Right renal pelvis (tissue), 4 donors: ENCODE measurements at places on chromosomes 1 and 21. TPM values are rescaled to one million over a fixed set of nuclear protein-coding genes. Genes with fewer than 3 reads are reported as not detected.

Gene RNU1-4
- polyA plus RNA-seq: not detected

GRCh38 chr1:231396643-231397042 is 25.4 kb downstream of the EGLN1 start:
- DNase-seq: no peak

GRCh38 chr1:59045137-59045536 is 251.8 kb upstream of the FGGY start:
- DNase-seq: no peak

Gene PRKAA2
- polyA plus RNA-seq: 14.5 TPM

DNA sequence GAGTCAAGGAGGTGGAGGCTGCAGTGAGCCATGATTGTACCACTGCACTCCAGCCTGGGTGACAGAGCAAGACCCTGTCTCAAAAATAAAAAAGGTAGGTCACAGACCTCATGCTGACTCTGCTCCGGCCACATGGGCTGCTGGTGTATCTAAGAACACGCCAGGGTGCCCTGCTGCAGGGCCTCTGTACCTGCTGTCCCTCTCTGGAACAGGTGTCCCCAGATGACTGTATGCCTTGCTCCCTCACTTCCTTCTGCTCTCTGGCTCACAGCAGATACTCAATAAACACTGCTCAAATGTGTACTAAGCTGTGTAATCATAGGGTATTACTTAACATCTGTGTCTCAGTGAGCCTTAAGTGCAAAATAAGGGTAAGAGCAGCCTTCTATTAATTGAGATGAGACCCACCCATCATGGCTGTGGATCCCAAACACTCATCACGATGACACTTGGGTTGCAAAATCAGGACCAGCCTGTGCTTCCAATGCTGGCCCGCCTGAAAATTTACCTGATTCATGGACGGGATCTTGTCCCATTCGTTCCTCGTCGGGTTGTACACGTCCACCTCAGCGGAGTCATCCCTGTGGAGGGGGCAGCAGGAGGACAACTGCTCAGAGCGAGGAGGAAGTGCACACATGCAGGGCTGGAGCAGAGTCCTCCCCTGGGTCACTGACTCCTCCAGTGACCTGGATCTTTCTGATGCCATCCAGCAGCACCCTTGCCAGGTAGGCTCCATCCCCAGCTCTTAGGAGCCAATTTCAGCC is 7.5 kb downstream of the KLHL21 start:
- DNase-seq: no peak

- DNase-seq: no peak
Observed at GRCh38 chr1:225842074-225842473, 32.1 kb downstream of the EPHX1 start.

GRCh38 chr1:19734472-19734999 is 65.2 kb downstream of the TMCO4 start:
- DNase-seq: no peak
